Stomach (tissue), 19 donors: ENCODE measurements at places on chromosomes 7 and 10.

- no peaks in the 10 kb centered on the region for H3K4me1 ChIP-seq
- DNase-seq, result no peak
- no peak overlapping the region for H3K27ac ChIP-seq
Observed at GRCh38 chr10:59801171-59801570, 47.9 kb upstream of the MRLN start.

DNA sequence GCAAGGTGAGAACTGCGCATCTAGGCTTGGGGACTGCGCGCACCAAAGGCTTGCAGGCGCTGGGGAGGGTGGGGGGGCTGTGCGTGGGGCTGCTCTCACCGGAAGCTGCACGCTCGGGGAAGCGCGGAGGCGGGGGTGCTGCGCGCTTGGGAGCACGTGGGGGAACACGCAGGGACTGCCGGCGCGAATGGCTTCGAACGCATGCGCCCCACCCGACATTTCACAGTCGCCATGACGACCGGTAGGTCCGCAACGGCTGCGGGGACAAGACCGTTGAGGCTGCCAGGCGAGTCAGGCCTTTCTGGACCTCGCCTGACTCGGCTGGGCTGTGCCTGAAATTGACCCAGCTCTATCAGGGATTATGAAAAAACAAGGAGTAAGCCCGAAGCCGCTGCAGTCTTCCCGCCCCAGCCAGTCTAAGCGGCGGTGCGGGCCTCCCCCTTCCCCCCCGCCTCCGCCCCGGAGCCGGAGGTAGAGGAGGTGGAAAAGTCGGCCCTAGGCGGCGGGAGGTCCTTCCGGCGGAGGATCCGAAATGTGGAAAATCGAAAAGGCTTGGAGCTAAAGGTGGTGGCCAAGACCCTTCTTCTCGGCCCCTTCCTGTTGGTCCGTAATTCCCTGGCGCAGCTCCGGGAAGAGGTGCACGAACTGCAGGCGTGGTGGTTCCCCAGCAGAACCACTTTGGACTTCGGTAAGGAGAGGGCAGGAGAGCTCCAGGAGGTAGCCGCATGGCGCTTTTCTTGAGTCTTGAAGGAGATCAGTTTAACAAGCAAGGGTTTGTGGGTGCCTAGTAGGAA, 34.9 kb upstream of the STEAP1 start:
- no peak overlapping the region for H3K27ac ChIP-seq
- peaks cover 22% of the 10 kb centered on the region for H3K27me3 ChIP-seq
- H3K4me1 ChIP-seq, result peaks cover 22% of the 10 kb centered on the region
- peak overlapping the region; percentile 48 for H3K4me3 ChIP-seq

- no peak for DNase-seq
- no peak overlapping the region for H3K27ac ChIP-seq
- H3K4me1 ChIP-seq, result peaks cover 15% of the 10 kb centered on the region
- H3K27me3 ChIP-seq, result peaks cover 90% of the 10 kb centered on the region
- H3K36me3 ChIP-seq, result no peaks in the 10 kb centered on the region
Observed at GRCh38 chr7:98617960-98618418, 904 bp downstream of the NPTX2 start.

DNA sequence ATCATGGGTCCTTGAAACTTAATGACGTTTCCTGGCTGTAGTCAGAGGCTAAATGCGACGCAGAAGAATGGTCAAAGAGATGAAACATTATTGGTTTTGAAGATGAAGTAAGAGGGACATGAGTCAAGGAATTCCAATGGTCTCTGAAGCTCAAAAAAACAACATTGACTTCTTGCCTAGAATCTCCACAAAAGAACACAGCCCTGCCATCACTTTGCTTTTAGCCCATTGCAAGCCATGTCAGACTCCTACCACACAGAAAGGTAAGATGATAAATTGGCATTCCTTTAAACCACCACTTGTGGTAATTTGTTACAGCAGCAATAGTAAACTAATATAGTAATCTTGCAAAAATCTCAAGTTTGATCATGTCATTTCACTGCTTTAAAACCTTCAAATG, 109.4 kb downstream of the TMEM26 start:
- no peaks in the 10 kb centered on the region for H3K36me3 ChIP-seq
- no peak for DNase-seq
- H3K4me3 ChIP-seq, result no peak overlapping the region
- H3K27me3 ChIP-seq, result no peaks in the 10 kb centered on the region

DNA sequence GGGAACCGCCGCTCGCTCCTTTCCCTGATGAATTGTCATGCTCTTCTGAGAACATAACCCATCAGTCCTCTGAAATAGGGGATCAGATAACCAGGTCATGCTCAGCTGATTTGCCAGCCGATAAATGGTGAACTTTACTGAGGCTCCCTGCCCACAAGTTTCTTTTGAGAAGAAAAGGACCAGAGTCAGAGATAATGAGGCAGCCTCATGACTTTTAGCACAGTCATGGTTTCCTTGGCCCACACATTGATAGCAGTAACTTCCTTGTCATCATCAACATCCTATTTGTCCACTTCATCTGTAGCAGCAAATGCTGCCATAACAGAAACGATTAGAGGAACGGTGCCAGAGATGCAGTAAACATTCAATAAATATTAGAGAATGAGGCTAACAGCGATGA, 509.0 kb downstream of the GATA3 start:
- no peaks in the 10 kb centered on the region for H3K36me3 ChIP-seq
- H3K4me3 ChIP-seq, result no peak overlapping the region
- DNase-seq, result no peak
- no peaks in the 10 kb centered on the region for H3K27me3 ChIP-seq

DNA sequence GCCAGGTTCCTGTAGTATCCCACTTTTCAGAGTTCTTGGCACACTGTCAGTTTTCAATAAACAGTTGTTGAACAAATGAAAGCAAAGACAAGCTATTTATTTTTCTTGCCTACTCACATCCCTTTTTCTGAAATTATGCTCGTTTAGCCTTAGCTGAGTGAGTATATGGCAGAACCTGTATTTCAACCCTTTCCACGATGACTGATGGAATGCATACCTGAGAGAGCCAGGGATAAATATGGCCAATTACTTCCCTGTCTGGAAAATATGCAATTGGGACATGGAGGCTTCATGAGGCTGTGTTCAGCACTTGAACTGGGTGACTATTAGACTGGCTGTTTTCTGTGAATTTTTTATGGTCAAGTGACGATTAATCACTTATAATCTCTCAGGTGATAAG, 144.5 kb upstream of the POT1 start:
- DNase-seq, result no peak
- no peaks in the 10 kb centered on the region for H3K36me3 ChIP-seq
- H3K4me3 ChIP-seq, result no peak overlapping the region
- no peak overlapping the region for H3K27ac ChIP-seq
- no peaks in the 10 kb centered on the region for H3K27me3 ChIP-seq
- no peaks in the 10 kb centered on the region for H3K4me1 ChIP-seq

- no peak overlapping the region for H3K27ac ChIP-seq
- no peaks in the 10 kb centered on the region for H3K4me1 ChIP-seq
- no peaks in the 10 kb centered on the region for H3K36me3 ChIP-seq
- no peak for DNase-seq
Observed at GRCh38 chr7:101559586-101559985, 69.5 kb downstream of the MYL10 start.
